Cardiac fibroblast (primary cell): ENCODE measurements at places on chromosomes 6 and 20.

DNA sequence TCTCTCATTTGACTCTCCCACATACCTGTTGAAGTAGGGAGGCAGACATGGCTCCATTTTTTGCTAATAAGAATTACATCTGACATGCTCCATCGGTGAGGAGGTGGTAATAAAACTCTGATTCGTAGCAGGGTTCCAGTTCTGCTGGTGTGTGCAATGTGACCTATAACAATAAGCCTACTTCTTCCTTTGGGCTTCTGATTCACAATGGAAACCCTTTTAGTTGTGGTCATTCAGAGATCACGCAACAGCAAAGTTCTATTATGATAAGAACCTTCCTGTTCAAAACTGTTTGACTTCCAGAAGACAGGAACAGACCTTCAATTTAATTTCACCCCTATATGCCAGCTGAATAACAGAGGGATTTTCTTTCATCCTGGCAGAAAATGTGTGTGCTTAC is 31.4 kb upstream of the GSTA4 start:
- DNase-seq = no peak

- no peak for DNase-seq
Observed at GRCh38 chr20:51021067-51022025, 1.6 kb downstream of the KCNG1 start.

DNA sequence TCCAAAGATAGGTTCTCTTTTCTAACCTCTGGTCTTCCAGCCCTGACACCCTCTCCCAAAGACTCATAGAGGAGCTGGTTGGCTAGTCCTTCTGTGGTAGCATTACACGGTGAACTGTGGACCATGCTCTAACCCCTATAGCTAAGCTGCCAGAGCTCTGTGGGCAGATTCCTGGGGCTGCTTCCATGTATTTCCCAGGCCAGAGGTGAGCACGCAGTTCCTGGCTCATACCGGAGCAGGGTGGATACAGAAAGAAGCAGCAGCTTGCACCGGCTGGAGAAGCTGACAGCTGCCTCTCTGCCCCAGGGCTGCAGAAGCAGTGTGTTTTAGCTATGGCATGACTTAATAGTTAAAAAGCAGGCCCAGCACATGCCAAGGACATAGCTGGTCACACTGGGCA is 84.1 kb upstream of the FOXP4 start:
- no peak for DNase-seq

DNA sequence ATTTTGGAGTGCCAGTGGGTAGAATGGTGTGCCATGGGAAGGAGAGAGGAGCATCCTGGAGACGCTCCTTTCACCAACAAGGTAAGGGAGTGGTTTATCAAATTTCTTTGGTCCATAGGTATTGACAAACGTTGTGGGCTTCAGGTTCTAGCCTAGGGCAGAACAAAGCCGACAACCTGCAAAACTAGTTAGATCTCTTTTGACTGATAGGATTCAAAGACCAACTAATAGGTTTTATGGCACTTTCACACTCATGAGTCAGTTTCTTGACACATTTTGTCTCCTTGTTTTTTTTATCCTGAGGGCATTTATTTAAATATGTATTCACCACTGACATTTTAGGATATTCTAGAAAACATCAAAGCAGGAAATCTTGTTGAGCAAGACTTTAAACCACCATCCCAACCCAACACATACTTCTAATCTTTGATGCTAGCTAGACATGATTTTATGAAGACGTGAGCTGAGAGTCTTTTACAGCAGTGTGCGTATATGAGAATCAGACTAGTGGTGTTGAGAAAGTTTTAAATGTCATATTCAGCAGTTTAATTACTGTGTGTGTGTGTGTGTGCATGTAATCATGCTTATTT is 370.4 kb upstream of the HSF2 start:
- DNase-seq = no peak
